ENCODE measurements at places on chromosomes 12 and 14.

DNA sequence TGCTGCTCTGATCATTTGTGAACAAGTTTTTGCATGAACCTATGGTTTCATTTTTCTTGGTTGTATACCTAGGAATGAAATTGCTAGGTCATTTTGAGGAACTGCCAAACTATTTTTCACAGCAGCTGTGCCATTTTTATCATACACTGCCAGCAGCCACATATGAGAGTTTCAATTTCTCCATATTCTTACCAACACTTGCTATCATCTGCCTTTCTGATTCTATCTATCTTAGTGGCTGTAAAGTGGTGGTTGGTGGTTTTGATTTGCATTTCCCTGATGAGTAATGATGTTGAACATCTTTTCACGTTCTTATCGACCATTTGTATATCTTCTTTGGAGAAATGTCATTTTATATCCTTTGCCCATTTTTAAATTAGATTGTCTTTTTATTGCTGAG is 146.1 kb downstream of the C12orf75 start:
- peak; percentile 14 for DNase-seq

DNA sequence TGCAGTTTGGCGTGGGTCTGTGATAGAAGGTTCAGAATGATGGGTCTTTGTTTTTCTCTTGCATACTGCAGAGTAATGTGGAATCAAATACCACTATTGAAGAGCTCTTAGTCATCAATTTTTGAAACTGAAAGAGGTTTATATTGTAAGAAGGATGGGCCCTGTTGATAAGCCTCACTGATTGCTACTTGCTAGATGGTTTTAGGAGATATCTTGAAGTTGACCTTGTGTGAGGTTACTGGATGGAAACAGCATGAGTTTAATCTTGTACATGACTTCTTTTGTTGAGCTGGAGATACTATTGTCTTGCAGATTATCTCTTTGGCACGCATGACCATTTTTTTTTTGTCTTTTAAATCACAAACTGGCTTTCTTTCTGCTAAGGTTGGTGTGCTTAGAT is 13.8 kb downstream of the BICD1 start:
- peak; percentile 53 for DNase-seq

- DNase-seq, result peak; percentile 54
Measured at GRCh38 chr12:65308006-65308405, 29.5 kb downstream of the MSRB3 start.

GRCh38 chr12:111122458-111122878 is 202.1 kb upstream of the MYL2 start:
- DNase-seq, result no peak

GRCh38 chr12:39122562-39123204 is 217.3 kb upstream of the CPNE8 start:
- DNase-seq, result no peak

GRCh38 chr12:45666816-45667215 is 62.7 kb upstream of the ARID2 start:
- DNase-seq, result no peak

GRCh38 chr14:92496191-92496857 is 17.3 kb upstream of the RIN3 start:
- no peak for DNase-seq

- no peak for DNase-seq
Measured at GRCh38 chr12:1908758-1909157, 9.7 kb downstream of the CACNA2D4 start.

DNA sequence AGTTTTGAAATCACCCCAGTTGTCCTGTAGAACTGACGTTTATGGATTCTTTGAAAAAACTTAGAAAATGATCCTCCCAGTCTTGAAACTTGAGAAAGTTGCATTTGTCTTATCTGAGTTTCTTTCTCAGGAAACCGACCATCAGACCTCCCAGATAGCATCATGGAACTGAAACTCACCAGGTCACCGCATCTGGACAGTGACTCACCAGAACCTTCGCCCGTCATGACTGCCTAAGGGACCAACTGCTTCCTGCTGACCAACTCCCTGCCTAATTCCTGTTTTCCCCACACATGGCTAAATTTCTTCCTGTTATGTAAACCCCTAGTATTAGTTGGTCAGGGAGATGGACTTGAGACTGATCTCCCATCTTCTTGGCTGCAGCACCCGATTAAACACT is 175.7 kb downstream of the RIMBP2 start:
- no peak for DNase-seq

- no peak for DNase-seq
Measured at GRCh38 chr12:116370886-116371580, 93.5 kb upstream of the MED13L start.

GRCh38 chr12:105316931-105317852 is 13.3 kb upstream of the C12orf75 start:
- DNase-seq, result no peak

DNA sequence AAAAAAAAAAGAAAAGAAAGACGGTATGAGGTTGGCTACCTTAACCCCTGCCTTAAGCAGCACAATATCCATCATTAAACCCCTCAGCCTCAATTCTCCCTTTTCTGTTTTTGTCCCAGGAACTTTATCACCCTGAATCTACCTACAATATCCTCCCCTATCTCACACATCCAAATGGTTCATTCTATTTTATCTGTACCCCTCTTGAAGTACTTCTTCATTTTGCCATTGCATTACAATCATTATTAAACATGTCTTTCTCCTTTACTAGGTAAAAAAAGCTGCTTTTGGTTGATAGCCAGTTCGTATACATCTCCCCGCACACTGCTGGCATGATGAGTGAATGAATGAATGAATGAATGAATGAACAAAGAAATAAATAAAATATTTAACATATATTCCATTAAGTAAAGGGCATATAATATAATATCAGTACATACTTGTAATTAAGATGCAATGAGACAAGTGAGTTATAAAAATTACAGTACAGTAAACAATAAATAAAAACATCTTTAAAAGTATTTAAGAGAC is 364 bp upstream of the GPR65 start:
- peak; percentile 41 for DNase-seq

- DNase-seq, result no peak
Measured at GRCh38 chr14:52338051-52338681, 24.1 kb downstream of the PTGER2 start.

DNA sequence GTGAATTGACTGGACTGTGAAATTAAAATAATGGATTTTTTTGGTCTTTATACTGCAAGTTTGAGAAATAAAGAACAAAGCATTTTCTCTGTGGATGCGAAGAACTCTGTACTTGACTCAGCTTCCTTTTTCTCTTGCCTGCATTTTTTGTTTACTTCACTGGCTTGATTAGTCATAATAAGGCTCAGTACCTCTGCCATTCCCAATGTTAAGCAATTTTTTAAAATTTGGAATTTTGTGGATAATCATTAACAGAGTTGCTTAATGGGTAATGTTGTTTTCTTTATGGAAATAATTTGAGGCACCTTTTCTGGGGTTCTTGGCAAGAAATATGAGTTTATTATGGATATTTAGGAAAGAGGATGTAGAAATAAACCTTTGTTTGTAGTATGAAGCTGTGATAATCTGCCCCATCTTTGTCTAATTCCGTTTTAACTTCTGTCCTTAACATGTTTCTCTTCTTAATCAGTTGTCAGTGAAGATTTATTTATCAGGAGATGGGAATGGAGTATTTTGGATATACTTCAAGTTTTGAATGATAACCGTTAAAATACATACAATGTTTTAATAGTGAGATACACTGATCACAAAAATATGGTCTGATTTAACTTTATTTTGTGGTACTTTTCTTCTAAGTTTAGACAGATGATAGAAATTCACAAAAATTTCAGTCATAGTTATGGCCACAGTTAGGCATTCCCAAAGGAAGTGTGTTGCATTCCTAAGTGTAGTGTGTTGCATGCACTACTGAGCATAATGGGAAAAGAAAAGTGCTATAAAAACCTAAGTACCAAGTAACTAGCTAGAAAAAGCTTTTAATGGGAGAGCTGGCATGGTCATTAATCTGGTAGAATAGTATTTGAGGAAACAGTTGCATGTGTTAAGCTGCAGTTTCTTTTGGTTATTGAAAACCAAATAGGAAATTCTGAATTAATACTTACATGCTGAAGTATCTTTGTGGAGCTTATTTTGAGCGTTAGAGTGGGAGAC is 27.7 kb downstream of the WNK1 start:
- DNase-seq, result no peak

DNA sequence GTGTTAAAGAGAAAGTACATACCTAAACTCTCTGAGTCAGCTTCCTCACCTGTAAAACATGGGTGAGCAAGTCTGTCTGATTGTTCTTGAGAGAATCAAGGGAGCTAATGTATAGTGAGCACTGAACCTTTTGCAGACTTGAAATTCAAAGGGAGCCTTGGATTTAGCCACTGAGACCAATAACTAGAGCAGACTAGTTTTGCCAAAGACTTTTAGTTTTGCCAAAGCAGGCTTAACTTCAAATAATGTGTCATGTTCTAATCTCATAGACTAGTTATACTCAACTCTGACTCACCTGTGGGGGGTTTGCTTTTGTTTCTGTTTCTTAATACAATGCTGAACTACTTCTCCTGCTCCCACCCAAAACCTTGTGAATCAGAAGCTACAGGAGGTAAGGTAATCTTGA is 123.7 kb downstream of the SLC25A21 start:
- no peak for DNase-seq

- DNase-seq, result no peak
Measured at GRCh38 chr12:122893208-122894153, 2.4 kb downstream of the VPS37B start.

GRCh38 chr14:34619471-34619870 is 10.5 kb downstream of the SNX6 start:
- DNase-seq, result no peak

- DNase-seq, result no peak
Measured at GRCh38 chr12:126741536-126742240, 1525.3 kb upstream of the TMEM132C start.

All from common myeloid progenitor, CD34-positive (primary cell).